ENCODE measurements at places on chromosomes 13 and 19.

DNA sequence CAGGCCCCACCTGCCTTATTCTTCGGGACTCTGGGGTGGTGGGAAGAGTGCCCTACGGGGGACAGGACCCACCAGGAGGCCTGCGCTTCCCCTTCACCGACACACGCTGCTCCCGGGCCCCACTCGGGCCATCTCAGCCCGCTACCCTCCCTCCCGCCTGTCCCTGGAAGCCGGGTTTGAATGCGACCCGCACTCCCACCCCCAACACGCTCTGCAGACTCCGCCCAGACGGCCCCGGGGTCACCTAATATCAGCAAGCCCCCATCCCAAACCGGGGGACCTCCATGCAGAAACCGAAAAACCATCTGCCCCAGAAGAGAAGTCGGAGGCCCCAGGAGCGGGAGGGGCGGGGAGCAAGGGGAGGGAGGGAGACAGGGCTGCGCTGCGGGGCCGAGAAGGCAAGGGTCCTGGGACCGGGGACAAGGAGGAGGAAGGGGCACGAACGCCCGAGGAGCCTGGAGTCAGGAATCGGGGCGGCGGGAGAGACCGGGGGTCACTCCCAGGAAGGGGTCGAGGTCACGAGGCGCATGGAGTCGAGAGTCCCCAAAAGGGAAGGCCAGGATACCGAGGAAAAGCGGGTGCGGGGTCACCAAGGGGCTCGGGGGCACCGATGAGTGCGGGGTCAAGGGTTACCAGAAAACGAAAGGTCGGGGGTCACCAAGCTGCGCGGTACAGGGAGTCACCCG is 766 bp downstream of the SBNO2 start:
- DNase-seq = no peak

DNA sequence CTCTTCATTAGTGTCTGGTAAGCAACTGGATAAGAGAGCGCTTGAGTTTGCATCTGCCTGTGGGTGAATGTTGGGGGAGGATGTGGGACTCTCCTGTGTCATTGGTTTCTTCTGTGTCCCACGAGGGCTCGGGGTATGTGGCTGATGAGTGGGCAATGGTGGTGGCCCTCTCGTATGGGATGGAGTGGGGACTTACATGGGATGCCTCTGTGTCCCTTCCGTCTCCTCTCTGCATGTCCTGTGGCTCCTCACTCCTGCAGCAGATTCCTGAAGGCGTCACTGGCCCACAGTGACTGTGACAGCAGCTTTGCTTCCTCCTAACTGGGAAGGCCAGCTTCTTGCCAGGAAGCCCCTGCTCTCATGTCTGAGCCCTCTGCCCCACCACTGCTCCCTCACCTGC is 2.6 kb upstream of the LRP3 start:
- no peak for DNase-seq

- no peak for DNase-seq
Observed at GRCh38 chr19:16571822-16572331, 338 bp downstream of the SLC35E1 start.

DNA sequence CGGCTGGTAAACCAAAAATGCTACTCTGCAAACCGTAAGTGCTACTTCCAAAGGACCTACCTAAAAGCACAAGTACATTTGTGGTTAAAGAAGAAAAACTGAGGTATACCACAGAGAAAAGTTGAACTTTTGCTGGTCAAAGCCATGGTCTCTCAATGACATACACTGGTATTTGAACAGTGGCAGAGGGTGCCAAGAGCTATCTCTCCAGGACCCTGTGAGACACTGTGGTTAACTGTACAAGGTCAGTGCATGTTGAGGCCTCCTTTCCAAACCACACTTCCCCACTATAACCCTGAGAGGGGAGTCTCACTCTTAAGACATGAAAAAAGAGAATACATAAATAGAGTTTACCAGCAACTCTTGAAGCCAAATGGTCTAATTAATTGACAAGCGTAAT is 49.5 kb downstream of the COL4A1 start:
- DNase-seq = no peak

GRCh38 chr13:32491028-32491427 is 47.6 kb downstream of the N4BP2L2 start:
- DNase-seq = no peak

GRCh38 chr19:1355568-1356507 is 27.9 kb upstream of the NDUFS7 start:
- no peak for DNase-seq

DNA sequence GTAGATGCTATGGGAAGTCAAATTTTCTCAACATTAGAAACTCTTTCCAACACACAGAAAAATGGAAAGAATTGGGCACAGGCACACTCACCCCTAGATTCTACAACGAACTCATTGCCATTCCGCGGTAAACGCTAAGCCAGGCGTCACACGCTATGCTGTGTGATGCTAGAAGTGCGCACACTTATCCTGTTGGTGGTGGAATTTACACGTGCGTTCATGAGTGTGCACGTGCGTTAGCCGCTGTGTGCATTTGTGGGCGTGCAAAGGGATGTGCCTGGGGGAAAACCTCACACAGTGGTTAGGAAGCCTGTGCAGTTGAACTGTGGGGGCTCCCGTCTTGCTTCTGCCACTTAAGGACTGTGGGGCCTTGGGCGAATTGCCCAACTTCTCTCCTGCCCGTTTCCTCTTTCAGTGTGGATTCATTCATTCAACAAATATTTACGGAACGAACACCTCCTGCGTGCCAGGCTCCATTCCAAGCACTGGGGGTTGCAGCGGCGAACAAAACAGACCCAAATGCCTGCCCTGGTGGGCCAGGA is 7.7 kb downstream of the NFILZ start:
- DNase-seq = no peak

DNA sequence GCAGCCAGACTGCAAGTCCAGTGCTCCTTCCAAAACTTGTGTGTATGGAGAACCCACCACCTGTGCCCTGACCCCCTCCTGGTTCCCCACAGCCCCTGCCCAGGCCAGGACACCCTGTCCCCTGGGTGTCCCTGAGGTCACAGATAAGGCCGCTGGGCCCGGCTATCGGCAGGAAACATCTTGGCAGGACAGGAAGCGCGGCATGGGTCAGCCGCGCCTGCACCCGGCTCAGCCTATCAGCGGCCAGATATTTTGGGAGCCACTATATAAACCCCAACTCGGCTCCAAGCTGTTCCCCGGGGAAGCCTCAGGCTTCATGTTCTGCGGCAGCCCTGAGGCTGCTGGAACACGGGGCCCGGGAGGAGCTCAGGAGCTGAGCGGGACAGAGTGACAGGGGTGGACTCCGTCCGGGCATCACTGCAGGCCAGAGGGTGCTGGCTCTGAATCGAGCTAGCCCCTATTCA is 60.8 kb downstream of the AP1M1 start:
- DNase-seq = no peak
